Activated naive CD8-positive, alpha-beta T cell treated with anti-CD3 and anti-CD28 coated beads for 36 hours (primary cell): ENCODE measurements at places on chromosomes 6 and 20.

- H3K36me3 ChIP-seq = no peaks in the 10 kb centered on the region
- H3K27ac ChIP-seq = no peak overlapping the region
- no peak for DNase-seq
- H3K4me1 ChIP-seq = no peaks in the 10 kb centered on the region
- H3K4me3 ChIP-seq = no peak overlapping the region
Measured at GRCh38 chr6:148324297-148324985, 18.2 kb upstream of the SASH1 start.

- peak overlapping the region; percentile 99 for H3K27ac ChIP-seq
- peaks cover 22% of the 10 kb centered on the region for H3K36me3 ChIP-seq
- DNase-seq = peak; percentile 80
Measured at GRCh38 chr20:57388953-57389694, 2.1 kb upstream of the RBM38 start.

DNA sequence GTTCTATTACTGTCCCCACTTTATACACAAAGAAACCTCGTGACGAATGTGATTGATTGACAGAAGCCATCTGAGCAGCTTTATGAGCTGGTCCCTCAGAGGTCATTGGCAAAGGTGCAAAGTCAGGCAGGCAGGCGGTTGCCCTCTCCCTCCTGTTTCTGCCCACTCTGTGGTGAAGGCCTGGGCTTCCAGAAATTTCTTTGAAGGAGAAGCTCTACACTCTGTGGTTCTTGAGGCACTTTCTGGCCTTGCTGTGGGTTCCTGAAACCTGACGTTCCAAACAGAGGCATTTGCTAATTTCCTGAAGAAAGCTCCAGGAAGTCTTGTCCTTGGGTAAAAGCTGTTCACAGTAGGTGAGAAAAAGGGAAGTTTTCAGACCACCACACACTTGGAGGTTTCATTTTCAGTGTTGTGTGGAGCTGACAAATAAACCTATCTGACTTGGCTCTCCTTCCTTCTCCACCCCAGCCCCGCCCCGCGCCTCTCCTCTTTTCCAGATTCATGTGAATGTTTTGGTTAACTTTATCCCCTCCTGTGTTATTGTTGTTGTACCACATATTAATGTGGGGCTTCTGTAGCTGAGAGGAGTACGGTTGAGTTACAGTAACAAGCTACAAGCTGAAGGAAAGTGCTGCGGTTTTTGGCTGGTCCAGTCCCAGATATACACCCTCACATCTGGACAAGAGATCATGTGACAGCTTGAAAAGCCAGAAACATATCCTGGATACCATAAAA lies 274.1 kb downstream of the CLIC5 start:
- H3K27me3 ChIP-seq = peaks cover 4% of the 10 kb centered on the region
- H3K4me1 ChIP-seq = peaks cover 39% of the 10 kb centered on the region
- peak overlapping the region; percentile 60 for H3K27ac ChIP-seq
- no peaks in the 10 kb centered on the region for H3K36me3 ChIP-seq
- peak; percentile 16 for DNase-seq
- H3K4me3 ChIP-seq = no peak overlapping the region

GRCh38 chr6:34267746-34268145 lies 18.9 kb upstream of the SMIM29 start:
- DNase-seq = no peak
- H3K27ac ChIP-seq = no peak overlapping the region
- peaks cover 2% of the 10 kb centered on the region for H3K36me3 ChIP-seq
- H3K27me3 ChIP-seq = no peaks in the 10 kb centered on the region
- H3K4me1 ChIP-seq = peaks cover 9% of the 10 kb centered on the region

DNA sequence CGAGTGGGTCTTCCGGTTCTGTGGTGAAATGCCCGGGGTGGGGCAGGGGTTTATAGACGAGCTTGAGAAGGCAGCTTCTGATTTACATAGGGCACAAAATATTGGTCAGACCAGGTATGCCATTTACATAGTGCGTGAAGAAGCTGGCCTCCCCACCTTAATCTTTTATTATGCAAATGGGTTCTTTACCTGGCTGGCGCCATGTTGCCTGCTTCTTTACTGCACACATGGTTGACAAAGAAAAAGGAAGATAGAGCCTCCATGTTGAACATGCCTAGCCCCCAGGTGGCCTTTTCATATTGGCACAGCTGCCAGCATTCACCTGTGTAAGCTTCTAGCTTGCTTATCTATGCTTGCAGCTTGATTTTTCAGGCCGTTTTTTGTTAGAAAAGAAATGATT lies 276.2 kb downstream of the PHACTR1 start:
- H3K27ac ChIP-seq = no peak overlapping the region
- H3K36me3 ChIP-seq = peaks cover 4% of the 10 kb centered on the region
- peaks cover 13% of the 10 kb centered on the region for H3K27me3 ChIP-seq

DNA sequence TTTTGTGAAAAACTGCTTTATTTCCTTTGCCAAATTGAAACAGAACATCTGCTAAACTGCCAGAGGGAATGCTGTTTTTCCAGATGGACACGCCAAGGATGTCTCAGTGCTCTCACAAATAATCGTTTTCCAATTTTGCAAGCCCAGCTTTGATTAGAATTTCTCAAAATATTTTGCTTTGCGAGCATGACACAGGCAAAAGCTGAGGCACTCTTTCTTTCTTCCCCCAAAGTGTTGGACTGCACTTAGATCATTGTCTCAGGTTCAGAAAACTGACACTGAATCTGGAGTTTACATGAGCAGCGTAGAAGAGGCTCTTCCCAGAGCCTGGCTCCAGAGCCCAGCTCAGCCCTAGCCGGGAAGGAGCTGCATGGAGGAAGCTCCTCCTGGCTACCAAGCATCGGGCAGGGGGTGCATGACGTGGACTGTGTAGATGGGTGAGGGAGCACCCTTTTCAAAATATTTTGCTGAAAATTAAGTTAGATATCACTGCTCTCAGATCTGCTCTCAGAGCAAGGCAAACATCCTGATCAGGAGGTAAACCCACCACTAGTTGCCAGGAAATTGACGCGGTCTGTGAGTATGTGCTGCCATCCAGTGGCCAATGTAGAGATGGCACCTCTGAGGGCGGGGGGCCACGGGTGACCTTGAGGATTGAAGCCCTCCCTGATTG lies 107.5 kb downstream of the SLC22A3 start:
- H3K4me1 ChIP-seq = peaks cover 15% of the 10 kb centered on the region
- DNase-seq = peak; percentile 58
- H3K4me3 ChIP-seq = no peak overlapping the region
- H3K27me3 ChIP-seq = peaks cover 21% of the 10 kb centered on the region

GRCh38 chr20:16589623-16590022 lies 16.4 kb upstream of the KIF16B start:
- no peaks in the 10 kb centered on the region for H3K4me1 ChIP-seq
- no peaks in the 10 kb centered on the region for H3K36me3 ChIP-seq
- peaks cover 27% of the 10 kb centered on the region for H3K27me3 ChIP-seq
- no peak overlapping the region for H3K4me3 ChIP-seq
- no peak overlapping the region for H3K27ac ChIP-seq
- DNase-seq = no peak

DNA sequence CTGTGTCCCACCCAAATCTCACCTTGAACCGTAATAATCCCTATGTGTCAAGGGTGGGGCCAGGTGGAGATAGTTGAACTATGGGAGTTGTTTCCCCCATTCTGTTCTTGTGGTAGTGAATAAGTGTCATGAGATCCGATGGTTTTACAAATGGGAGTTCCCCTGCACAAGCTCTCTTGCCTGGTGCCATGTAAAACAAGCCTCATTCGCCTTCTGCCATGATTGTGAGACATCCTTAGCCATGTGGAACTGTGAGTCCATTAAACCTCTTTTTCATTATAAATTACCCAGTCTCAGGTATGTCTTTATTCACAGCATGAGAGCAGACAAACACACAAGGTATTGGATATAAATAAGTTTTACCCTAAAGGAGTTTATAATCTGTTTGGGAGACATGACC lies 121.2 kb downstream of the MMUT start:
- no peak for DNase-seq
- no peak overlapping the region for H3K4me3 ChIP-seq
- no peaks in the 10 kb centered on the region for H3K27me3 ChIP-seq
- H3K36me3 ChIP-seq = no peaks in the 10 kb centered on the region
- H3K27ac ChIP-seq = no peak overlapping the region
- no peaks in the 10 kb centered on the region for H3K4me1 ChIP-seq

DNA sequence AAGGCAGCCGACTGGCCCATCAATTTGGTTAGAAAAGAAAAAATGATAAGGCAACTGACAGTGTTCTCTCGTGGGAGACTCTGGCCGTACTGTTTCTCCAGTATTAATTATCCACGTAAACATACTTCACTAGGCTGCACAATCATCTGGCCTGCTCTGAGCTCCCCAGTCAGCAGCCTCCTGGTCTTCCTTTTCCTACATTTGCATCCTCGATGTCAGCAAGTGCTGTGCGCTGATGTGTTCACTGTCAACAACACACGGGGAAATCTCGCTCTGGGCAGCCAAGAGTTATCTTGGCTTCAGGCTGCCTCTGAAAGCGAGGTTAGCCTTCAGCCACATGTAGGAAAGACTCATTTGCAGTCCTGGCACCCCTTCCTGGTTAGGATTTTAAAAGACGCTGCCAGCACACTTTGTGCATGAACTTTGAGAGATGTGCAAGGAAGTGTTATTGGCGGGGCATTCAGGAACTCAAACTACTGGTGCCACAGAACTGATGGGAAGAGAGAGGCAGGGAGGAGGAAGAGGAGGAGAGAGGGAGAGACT lies 460.5 kb upstream of the ARID1B start:
- H3K27ac ChIP-seq = no peak overlapping the region
- H3K27me3 ChIP-seq = no peaks in the 10 kb centered on the region
- no peaks in the 10 kb centered on the region for H3K36me3 ChIP-seq
- no peaks in the 10 kb centered on the region for H3K4me1 ChIP-seq

DNA sequence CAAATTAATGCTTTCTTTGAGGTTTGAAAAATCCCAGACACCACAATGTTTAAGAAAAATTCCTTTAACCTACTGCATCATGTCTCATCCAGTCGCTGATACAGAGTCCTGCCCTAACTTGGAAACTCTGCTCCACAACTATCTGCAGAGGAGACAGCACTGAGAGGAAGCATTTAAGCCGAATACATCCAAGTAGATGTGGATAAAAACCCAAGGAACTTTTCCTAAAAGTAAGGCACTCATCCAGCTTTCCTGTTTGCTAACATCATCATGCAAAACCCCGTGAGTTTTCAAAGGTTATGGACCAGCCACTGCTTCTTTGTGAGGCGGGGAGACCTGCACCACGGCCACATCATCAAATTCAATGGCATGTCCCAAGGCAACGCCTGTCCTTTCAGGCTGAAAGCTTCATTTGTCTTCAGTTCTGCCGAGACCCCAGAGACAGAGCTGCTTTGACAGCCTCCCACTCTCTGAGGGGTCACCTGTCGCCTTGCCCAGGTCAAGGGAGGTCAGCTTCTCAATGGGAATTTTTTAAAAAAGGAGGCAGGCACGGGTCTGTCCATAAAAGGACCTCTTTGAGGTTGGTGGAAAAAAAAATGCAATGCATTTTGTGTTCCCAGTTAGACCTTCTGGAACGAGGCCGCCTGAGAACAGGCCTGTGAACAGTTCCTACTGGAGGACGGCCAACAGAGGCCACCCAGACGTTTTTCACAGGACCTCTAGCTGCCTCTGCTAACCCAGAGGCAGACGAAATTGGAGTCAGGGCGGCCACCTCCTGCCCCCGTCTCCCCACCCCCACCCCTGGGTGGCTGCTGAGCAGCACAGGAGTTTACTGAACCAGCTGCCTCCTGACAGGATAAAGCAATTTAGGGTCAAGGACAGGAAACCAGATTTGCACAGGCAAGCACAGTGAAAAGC lies 142.5 kb upstream of the HDDC2 start:
- no peaks in the 10 kb centered on the region for H3K36me3 ChIP-seq
- no peak overlapping the region for H3K4me3 ChIP-seq
- no peak for DNase-seq

GRCh38 chr20:16533502-16533901 lies 39.7 kb downstream of the KIF16B start:
- no peaks in the 10 kb centered on the region for H3K4me1 ChIP-seq
- H3K27ac ChIP-seq = no peak overlapping the region
- no peak overlapping the region for H3K4me3 ChIP-seq
- DNase-seq = no peak
- no peaks in the 10 kb centered on the region for H3K36me3 ChIP-seq

DNA sequence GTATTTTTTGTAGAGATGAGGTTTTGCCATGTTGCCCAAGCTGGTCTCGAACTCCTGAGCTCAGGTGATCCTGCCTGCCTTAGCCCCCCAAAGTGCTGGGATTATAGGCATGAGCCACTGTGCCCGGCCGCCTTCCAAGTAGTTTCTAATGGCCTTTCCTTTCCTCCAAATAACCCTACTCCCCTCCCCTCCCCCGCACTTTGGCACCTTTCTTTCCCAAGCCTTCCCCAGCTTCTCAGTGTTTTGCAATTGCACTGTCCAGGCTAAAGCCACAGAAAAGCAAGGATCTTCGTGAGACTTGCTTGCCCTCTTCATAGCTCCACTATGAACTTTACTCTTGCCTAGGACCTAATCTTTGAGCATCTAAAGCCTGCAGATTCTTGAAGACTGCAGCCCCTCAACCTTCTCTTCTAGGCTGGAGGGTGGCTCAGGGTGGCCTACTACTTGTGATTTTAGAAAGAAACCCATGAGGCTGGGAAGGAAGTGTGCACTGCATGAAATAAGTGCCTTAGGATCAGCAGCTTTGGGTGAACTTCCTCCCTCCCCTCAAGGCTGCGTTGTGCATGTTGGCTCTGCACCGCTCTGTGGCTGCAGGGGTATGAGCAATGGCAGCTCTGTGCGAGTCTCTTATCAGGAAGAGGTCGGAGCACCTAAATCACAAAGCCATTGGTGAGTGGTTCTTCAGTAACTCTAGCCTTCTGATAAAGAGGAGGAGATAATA lies 152.4 kb upstream of the SNX9 start:
- DNase-seq = no peak
- H3K27me3 ChIP-seq = peaks cover 8% of the 10 kb centered on the region
- peaks cover 22% of the 10 kb centered on the region for H3K4me1 ChIP-seq
- H3K36me3 ChIP-seq = no peaks in the 10 kb centered on the region
- no peak overlapping the region for H3K27ac ChIP-seq
- no peak overlapping the region for H3K4me3 ChIP-seq

GRCh38 chr20:44810391-44811149 lies at the start of gene RIMS4:
TSS of gene RIMS4 (minus strand) at chr20:44810546. CDS start at chr20:44810271, 275 bp downstream.
- peaks cover 61% of the 10 kb centered on the region for H3K27me3 ChIP-seq
- no peak within 1 kb of the TSS for H3K27ac ChIP-seq
- no peaks in the 10 kb centered on the region for H3K4me1 ChIP-seq
- DNase-seq = peak; percentile 21
- no peaks in the 10 kb centered on the region for H3K36me3 ChIP-seq

- H3K36me3 ChIP-seq = no peaks in the 10 kb centered on the region
- DNase-seq = no peak
- H3K4me3 ChIP-seq = peak overlapping the region; percentile 77
- H3K27ac ChIP-seq = peak overlapping the region; percentile 92
- H3K4me1 ChIP-seq = peaks cover 58% of the 10 kb centered on the region
Measured at GRCh38 chr20:53739799-53740785, 146.5 kb upstream of the ZNF217 start.

- H3K27me3 ChIP-seq = no peaks in the 10 kb centered on the region
- DNase-seq = no peak
- no peak overlapping the region for H3K4me3 ChIP-seq
Measured at GRCh38 chr20:38854654-38855066, 49.2 kb downstream of the PPP1R16B start.

GRCh38 chr6:12335131-12335527 lies 45.0 kb downstream of the EDN1 start:
- no peaks in the 10 kb centered on the region for H3K27me3 ChIP-seq
- H3K36me3 ChIP-seq = no peaks in the 10 kb centered on the region
- H3K4me1 ChIP-seq = no peaks in the 10 kb centered on the region
- no peak for DNase-seq
- H3K27ac ChIP-seq = no peak overlapping the region
- H3K4me3 ChIP-seq = no peak overlapping the region
